Skeletal muscle cell (primary cell): ENCODE measurements at places on chromosomes 3 and 15.

DNA sequence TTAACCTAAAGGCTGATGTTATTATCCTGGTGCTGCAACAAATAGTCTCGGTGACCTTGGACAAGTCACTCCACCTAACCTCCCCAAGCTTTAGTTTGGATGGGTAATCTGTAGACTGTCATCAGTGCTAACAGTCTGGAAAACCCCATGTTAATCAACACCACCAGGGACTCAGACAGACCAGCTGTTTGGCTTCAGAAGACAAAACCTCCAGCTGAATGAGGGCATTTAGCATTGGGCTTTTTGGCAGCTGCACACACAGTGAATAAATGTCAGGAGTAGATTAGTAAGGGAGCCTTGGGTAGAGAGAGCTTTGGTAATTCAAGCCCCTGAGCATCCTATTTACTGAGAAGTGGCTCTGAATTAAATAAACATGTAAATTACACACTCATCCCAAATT is 24.9 kb upstream of the C3orf80 start:
- DNase-seq, result no peak

GRCh38 chr15:93428150-93428549 is 339.1 kb upstream of the RGMA start:
- no peak for DNase-seq

GRCh38 chr3:188137051-188137450 is 16.9 kb upstream of the LPP start:
- DNase-seq, result no peak

GRCh38 chr3:190721330-190721729 is 141.2 kb downstream of the GMNC start:
- DNase-seq, result no peak

DNA sequence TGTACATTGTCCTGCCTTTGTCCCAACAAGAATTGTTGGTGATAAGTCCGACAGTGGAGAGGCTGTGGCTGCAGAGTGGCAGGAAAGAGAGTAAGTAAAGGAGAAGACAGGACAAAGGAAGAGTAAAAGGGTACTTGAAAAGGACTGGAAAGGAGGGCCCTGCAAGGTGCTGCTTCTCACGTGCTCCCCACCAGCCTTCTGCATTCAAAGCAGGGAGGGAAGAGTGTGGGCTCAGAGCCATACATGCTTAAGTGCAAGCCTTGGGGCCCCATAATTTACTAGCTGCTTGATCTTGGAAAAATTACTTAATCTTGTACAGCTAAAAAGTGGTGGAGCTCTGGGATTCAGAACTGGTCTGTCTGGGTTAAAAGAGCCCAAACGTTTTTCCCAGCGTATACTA is 29.9 kb downstream of the MME start:
- DNase-seq, result no peak

- DNase-seq, result no peak
These were observed 74.1 kb downstream of the CMSS1 start for GRCh38 chr3:99891610-99892285.

DNA sequence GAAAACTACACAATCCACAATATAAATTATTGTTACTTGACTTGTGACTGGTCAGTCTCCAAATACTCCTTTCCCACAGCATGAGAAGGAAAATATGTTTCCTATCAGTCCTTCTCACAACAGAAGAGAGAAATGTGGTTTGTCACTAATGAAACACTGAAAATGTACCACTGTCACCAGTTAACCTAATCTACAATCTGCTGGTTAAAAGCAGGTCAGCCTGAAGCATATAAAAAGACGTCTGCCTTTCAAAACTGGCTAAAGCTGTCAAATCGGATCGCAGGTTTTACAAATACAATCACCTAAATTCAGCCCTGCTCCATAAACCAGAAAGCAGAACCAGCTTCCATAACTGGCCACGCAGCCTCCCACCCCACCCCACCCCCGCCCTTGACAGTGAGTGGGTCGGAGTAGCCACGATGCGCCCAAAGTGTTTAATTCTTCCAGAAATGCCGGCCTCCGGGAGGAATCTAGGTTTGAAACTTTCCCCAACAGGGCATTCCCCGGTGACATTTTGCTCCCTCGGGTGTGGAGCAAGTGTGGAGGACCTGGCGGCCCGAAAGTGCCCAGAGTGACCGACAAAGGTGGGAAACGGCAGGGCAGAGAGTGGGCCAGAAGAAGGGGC is 682 bp downstream of the ETFA start:
- DNase-seq, result no peak

GRCh38 chr3:172859041-172859440 is 108.5 kb downstream of the ECT2 start:
- DNase-seq, result no peak

- peak; percentile 10 for DNase-seq
These were observed 685.7 kb downstream of the MECOM start for GRCh38 chr3:168977716-168978374.

- no peak for DNase-seq
These were observed 43.6 kb downstream of the C3orf20 start for GRCh38 chr3:14718539-14718938.

DNA sequence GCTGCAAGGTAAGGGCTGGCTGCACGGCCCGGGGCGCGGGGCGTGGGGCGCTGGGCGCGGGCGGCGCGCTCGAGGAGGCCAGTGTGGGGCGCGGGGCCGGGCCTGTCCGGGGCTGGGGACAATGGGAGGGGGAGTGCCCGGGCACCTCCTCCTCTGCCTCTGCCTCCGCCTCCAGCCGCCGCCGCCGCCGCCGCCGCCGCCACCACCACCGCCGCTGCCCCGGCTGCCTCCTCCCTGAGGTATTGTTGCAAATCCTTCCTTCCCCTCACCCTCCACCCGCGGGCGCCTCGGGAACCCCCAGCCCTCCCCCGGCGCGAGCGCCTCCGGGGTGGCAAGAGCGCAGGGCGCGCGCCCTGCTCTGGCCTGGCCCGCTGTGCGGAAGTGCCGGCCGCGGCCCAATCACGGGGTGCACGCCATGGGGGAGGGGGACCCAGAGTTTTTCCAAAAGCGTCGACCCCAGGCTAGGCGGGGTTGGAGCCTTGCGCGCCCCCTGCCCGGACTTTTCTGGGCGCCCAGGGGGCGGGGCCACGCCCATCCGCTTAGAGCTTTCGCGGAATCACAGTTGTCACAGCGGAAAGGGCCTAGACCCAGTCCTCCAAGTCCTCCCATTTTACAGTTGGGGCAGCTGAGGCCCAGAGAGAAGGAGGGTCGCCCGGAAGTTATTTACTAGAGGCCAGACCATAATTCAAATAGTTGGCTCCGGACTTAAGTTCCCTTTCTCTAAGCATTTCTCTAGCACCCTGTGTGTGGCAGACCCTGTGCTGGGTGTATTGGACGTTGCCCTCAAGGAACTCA is at the start of gene LPP:
TSS of gene LPP (plus strand) at position 144 of the 795 bp plus-strand sequence. CDS start 251,964 bp downstream, outside the sequence.
- peak; percentile 34 for DNase-seq

DNA sequence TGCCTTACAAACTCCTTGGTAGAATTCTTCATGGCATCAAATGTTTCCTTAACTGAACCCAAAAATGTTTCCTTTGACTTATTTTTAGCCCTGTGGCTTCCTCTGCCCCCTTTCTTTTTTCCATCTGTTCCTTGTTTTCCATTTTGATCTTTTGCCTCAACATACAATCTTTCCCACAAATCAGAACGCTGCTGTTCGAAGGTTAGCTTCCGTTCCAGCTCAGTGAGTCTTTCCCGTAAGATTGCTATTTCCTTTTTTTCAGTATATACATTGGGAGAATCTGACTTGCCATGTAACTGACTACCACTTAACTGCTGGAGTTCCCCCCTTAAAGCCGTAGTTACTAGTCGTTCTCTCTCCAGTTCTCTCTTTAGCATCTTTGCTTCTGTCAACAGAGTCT is 41.2 kb downstream of the PIGB start:
- no peak for DNase-seq

- DNase-seq, result no peak
These were observed 554.8 kb downstream of the NAALADL2 start for GRCh38 chr3:175413926-175414325.

DNA sequence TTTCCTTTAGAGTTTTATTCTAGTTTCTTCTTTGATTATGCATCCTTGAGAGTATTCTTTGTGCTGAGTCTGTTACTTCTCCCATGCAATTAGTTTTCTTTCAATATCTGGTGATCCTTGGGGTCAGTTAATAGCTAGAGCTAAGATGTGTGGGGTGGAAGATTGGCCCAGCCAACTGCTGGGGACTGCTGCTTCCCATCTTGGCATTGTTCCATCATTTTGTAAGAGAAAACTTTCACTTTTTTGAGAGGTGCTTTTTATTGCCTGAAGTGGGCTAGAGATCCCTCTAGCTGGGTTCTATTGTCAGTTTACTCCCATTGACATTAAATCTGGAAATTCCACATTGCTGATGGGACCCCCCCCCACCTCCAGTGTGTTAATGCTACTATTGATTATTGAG is 15.4 kb downstream of the BCL2L10 start:
- no peak for DNase-seq

DNA sequence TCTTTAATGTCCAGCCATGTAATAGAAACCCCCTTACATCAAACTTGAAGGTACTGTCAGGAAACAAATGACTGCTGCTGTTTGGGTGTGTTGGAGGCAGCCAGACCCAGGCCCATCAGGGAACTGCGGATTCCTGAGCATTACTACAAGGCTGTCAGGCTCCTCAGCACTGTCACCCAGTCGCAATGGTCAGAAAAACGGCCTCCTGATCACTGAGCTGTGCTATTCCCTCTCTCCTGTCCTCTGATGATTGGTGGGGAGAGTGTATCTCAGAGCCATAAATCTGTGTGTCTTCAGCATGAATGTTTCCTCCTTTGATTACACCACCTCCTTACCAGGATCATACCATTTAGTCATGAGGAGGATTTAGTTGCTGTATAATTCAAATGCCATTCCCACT is 135.2 kb upstream of the GADL1 start:
- no peak for DNase-seq

DNA sequence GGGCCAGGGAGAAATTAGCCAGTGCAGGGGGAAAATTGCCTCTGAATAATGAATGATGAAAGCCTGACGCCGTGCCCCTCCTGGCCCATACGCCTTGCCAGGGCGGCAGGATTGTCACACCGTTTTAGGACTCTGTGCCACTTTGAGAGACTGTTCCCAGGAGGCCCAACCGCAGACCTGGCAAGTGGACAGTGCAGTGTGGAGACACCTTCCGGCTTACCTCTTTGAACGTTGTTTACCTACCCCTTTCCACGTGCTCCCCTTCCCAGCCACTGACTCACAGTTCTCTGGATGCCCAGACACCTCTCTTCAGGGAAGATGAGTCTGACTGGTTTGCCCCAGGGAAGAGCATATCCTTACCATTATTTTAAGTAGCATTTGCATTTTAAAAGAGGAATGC is 84.0 kb upstream of the PXYLP1 start:
- no peak for DNase-seq

- no peak for DNase-seq
These were observed 23.2 kb upstream of the SNRPA1 start for GRCh38 chr15:101318147-101318819.

DNA sequence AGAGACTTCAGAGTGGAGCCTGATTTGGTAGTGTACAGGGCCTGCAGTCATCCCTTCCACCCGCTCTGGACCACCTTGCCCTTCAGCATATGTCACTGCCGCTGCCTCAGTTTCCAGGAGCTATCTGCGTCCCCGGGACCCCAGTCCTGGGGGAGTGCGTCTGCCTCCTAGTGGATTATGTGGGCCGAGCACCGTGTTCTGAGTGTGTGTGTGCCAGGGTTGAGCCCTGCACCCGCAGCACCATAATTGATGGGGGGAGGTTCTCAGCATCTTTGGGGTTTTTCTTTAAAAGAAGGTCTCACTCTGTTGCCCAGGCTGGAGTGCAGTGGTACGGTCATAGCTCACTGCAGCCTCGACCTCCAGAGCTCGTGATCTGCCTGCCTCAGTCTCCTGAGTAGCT is 33.6 kb downstream of the CD276 start:
- DNase-seq, result no peak

DNA sequence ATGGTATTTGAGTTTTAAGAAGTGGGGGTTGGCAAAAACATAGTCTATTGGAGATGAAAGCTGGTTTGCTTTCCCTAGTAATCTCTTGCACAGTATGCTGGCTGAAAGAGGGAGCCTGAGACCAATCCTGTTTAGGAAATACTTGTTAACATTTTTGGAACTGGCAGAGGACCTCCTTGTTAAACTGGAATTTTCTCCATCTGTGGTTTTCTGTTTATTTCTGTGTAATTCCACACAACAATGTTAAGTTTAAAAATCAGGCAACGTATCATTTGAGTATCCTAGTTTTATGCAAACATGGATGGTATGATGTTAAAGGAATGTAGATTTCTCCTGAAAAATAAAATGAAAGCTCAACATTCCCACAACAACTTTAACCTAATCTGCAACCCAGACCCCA is 536.0 kb upstream of the TBL1XR1 start:
- no peak for DNase-seq

DNA sequence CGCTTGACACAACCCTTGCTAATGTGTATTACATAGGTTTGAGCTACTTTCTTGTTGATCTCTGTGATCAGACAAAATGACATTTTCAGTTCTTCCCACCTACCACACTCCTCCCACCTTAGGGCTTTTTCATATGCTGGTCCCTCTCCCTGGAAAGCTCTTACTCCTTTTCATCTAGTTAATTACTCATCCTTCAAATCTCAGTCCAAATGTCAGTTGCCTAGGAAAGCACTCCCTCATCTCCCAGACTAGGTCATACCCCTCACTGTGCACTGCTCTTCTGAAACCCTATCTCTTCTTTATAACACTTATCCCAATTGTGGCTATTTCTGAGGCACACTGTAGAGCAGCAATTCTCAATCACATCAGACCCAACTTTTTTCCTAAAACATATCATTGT is 7.3 kb downstream of the ZNF106 start:
- DNase-seq, result no peak

DNA sequence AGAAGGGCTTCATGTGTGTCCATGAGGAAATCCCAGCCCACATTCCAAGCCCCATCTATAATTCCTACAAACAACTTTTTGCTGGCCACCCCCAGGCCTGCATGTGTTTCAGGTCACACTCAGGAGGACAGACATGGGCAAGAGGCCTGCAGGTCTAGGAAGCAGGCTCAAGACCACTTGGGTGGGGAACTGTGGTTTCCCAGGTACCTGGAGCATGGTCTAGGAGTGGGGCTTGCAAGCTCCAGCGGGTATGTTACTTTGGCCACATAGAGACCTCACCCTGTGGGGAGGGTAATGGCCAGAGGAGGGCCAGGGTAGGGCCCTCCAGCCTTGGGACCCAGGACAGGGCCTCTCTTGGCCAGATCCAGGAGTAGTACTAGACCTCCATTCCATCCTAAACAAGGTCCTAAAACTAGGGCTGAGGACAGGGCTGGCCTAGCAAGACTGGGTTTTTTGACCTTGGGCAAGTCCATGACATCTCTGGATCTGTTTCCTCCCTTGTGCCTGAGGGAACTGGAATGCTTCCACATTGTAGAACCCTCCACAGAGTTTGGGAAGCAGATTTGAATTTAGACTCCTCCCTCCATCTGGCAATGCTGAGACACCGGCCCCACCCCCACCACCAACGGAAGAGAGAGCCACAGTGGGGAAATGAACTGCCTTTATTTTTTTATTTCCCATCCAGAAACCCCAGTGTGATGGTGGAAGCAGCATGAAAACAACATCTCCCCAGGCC is 22.3 kb downstream of the EAF1 start:
- DNase-seq, result no peak

GRCh38 chr3:149091983-149092382 is 5.7 kb upstream of the HLTF start:
- no peak for DNase-seq
